ENCODE measurements at places on chromosomes 16 and 17.

DNA sequence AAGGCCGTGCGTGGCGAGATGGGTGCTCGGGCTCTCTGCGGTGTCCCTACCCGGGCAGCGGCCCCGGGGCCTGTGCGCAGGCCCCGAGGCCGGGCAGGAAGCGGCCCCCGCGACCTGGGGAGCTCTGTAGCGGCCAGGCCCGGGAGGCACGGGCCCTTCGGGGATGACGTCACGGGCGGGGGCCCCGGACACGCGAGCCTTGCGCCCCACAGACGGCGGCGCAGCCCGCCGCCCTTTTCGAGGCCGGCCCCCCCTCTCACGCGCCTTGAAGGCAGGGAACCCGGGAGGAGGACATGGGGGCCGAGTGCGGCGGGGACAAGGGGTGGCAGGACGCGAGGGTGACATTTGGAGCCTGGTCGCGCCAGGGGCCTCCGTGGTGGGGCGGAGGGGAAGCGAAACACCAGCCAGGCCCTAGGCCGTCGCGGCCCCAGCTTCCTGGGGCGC, 1.1 kb downstream of the RAI1 start:
- no peak for DNase-seq

GRCh38 chr16:71421911-71422310, 19.9 kb downstream of the TLE7 start:
- DNase-seq: no peak

GRCh38 chr17:31573861-31574260, 182.4 kb downstream of the RAB11FIP4 start:
- DNase-seq: no peak

GRCh38 chr16:12201216-12201615, 224.7 kb downstream of the SNX29 start:
- no peak for DNase-seq

DNA sequence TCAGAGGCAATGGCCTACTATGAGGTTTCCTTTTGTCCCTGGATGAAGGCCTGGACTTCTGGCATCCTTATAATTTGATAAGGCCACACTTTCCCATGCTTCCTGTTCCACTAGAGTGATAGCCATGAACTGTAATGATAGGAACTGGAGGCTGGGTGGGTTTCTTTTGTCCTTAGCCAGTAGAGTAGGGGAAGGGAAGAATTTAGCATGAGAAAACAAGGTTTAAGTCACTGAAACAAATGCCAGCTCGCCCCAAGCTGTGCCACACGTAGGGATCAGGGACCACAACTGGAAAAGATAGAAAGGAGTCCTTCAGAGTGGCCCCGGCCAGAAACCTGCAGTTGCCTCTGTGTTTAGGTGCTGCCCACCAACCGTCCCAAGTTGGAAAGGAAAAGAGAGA, 80.9 kb upstream of the C17orf78 start:
- DNase-seq: no peak

- no peak for DNase-seq
Measured at GRCh38 chr17:52885882-52886281, 727.4 kb upstream of the CA10 start.

DNA sequence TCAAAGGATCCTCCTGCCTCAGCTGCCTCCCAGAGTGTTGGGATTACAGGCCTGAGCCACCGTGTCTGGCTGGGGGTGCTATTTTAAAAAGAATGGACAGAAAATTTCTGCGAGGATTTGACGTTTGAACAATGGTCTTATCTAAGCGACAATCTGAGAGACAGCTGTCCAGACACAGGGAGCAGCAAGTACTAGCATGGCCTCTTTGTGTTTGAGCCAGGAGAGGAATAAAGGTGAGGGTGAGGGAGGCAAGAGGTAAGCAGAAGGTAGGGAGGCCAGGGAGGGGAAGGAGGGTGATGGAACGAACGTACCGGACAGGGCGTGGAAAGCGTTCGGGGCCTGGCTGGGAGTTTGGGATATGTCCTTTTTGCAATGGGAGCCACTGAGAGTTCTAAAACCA, 59.2 kb downstream of the PITPNC1 start:
- no peak for DNase-seq

- DNase-seq: no peak
Measured at GRCh38 chr16:72094266-72094610, 591 bp downstream of the DHX38 start.

- DNase-seq: no peak
Measured at GRCh38 chr16:79598348-79599181, 2.0 kb downstream of the MAF start.

GRCh38 chr16:72236866-72237265, 64.9 kb upstream of the PMFBP1 start:
- DNase-seq: no peak

DNA sequence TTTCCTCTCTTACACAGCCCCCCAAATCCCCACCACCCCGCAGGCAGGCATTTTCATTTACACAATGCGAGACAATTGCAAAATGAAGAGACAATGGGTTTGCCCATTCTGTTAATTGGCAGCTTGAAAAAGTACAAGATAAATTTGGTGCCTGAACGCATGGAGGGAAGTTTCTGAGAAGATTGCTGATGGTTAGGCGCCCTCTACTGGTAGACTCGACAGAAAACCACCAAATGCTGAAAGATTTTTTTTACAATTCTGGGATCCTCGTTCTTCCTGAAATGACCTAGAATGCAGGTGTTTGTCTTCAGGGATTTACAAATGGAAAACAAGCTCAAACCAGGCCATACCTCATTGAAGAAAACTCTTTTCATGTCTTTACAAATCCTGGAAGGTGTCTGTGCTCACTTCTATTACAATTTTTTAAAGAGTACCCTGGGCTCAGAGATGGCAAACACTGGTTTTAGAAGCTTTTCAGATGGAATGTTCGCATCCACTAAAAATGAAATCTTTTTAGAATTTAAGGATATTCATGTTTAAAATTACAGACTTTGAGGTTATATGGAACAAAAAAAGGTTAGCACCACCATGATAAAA, 338.5 kb downstream of the PMP22 start:
- DNase-seq: peak; percentile 25

- no peak for DNase-seq
Measured at GRCh38 chr16:87207965-87208364, 109.2 kb downstream of the C16orf95 start.

DNA sequence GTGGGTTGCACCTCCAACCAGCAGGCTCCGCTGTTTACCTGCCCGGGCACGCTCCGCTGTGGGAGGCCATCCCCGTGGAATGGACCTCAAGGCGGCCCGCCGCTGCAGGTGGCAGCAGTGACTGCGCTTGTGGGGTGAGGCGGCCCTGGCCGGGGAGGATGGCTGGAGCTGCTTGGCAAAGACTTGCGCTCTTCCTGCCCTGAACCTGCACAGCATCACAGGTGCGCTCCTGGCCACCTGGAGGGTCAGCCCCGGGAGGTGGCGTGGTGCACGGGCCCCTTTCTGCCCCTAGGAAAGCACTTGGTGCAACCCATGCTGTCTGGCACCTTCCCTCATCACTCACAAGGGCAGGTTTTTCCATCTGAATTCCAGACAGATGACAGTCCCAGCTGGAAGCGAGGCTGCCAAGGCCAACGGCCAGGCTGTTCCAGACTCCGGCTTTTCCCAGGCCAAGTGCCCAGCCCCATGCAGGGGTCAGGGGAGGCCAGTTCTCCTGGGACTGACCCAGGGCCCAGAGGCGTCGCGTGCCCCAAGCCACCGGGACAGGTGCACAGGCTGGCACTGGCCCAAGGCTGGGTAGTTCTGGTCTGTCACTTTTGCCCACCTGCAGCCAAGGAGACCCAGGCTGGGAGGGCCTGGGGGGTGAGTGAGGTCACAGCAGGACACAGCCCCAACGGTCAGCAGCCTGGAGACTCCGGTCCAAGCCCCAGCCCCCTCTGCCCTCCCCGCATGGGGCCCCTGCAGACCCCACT, 13.3 kb downstream of the UTS2R start:
- no peak for DNase-seq

DNA sequence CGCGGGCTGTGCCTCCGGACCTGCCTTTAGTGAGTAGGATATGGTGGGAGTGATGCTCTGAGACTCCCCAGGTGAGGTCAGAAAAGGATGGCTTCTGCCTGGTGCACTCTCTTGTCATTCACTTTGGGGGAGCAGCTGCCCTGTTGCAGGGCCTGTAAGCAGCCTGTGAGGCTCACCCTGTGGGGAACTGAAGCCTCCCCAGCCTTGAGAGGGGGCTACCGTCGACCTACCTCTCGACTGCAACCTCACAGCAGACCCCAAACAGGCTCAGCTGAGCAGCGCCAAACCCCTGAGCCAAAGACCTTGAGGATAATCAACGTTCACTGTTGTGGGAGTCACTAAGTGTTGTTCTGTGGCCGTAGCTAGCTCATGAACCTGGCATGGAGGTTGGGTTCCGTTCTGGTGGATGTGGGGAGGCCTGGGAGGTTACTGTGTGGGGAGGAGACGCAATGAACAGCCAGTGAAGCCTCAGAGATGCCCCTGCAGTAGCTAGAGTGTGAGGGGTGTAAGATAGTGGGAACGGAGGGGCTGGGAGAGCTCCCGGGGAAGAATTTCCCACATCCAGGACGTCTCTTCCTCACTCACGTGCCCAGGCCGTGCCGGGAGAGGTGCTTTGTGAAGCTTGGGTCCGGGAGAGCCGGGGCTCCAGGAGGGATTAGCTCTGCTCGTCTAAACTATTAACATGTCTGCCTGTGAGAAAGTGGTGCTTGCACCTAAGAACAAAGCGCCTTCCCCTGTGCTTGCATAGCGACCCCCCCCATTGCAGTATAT, 38.8 kb downstream of the METRNL start:
- DNase-seq: no peak

- no peak for DNase-seq
Measured at GRCh38 chr17:57750109-57750871, 5.2 kb upstream of the CCDC182 start.

- DNase-seq: no peak
Measured at GRCh38 chr16:852451-853185, 52.1 kb upstream of the GNG13 start.

- DNase-seq: no peak
Measured at GRCh38 chr16:58265480-58266052, 29.3 kb downstream of the PRSS54 start.

DNA sequence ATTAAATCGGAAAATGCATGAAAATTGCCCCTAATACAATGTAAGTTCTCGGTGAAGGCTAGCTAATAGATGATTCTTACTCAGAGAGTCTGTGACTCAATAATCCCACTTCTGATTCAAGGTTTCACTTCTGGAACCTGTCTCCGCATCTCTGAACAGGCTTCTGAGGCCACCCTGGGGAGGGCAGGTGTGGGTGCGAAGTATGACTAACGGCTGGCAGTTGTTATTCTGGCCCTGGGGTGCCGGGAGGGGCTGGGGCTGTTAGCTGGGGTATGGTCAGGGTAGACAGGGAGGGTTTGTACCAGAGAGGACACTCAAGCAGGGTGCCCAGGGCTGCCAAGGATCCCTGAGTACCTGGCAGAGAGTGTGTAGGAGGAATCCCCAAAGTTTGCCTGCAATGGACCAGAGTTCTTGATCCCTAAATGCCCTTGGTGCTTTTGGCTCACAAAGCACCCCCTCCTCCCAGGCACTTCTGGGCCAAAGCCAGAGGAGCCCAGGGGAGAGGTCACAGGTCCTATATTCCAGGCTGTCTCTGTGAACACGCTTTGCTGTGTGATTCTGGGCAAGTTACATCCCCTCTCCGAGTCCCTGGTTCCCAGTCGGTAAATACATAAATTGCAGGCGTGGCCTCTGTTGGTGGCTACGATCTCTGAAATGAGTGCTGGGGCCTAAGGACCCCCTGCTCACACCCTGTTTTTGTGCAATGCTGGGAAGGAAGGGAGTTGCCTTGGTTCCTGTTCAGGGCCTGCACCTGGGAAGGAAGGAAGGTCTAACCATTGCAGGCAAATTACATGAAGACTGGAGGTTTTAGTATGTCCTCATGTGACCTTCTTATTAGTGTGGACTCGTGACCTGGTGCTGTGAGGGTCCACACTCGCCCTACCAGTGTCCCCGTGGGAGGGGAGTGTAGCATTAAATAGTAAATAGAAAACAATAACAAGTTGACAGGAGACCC, 49.9 kb upstream of the CPNE2 start:
- peak; percentile 61 for DNase-seq

GRCh38 chr16:49836218-49836617, 19.7 kb downstream of the ZNF423 start:
- no peak for DNase-seq

- no peak for DNase-seq
Measured at GRCh38 chr17:55463600-55463999, 42.0 kb upstream of the MMD start.

DNA sequence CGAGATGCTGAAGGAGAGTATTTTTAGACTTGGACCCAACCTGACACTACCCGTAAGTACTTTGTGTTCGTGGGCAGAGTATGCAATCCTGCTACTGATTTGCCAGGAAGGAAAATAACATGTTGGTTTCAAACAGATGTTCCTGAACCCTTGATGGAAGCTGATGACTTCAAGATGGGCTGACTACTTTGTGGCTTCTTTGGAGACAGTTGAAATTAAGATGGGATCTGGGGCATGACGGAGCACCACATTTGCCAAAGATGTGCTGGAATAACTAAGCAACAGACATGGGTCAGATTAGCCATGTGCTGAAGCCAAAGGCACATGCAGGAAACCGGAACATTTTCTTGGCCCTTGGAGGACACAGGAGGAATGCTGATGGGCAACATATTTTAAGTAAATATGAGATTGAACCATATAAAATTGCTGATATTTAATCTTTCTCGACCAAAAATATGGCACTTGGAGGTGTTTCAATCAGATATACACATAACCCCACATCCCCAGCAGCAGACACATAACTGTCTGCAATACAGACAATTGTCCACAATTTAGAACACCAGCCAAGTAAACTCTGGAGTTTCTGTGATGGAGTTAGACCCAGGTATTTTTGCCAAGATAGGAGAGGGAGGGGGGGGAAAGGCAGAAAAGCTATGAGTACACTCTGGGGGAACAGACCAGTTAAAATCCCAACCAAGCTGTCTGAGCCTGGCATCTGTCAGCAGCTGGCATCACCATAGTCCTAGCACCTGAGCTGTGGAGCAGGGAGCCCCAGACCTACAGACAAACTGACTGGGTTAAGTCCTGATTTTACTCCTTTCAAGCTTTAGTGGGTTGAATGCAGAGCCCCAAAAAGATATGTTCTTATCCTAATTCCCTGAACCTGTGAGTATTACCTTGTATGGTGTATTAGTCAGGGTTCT, 329.4 kb upstream of the CDH5 start:
- DNase-seq: no peak

GRCh38 chr17:45426561-45426960, 6.1 kb downstream of the ARHGAP27 start:
- no peak for DNase-seq

DNA sequence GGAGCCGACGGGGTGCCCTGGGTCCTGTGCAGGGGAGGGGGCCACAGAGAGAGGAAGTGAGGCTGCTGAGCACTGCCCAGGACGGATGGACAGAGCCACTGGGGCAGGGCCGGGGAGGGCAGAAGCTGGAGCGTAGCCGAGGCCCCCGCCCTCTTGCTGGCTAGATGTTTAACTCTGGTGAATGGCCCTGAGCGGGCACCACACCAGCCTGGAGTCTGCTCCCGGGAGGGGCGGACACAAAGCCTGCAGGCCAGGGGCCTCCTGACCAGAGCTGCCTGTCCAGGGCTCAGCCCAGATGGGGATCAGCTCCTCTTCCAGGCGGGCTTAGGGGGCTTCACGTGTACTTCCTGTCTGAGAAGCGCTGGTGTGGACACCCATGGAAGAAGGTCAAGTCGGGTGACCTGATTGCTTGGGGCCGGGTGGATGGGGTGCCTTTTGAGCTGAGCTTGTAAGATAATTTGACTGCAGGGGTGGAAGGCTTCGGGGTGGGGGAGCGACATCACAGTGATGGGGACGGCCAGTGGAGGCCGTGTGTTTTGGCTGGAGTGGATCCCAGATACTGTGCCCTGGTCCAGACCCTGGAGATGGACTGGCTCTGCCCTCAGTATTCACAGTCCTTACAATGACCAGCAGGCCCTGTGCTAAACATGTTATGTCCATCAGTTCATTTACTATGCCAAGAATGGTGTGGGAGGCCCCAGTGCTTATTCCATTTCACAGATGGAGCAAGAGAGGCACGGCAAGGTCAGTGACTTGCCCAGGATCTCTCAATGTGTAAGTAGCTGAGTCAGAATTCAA, 33.7 kb upstream of the CIBAR2 start:
- no peak for DNase-seq
